ENCODE measurements at places on chromosomes 3 and 15.
A peak's percentile ranks its signal among the peaks of the same experiment; 100 is the strongest.

DNA sequence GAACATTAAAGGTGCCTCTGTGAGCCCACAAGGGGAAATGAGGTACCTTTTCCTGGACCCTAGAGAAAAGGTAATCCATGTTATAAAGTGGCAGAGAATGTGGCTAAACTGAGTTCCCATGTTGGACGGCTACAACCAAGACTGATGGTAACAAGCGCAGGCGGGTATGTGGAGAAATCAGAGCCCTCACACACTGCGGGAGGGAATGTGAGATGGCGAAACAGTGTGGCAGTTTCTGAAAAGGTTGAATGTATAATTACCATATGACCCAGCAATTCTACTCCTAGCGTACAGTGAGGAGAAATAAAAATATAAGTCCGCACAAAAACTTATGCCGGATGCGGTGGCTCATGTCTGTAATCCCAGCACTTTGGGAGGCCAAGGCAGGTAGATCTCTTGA, 24.1 kb upstream of the SHISA5 start:
- DNase-seq = no peak

DNA sequence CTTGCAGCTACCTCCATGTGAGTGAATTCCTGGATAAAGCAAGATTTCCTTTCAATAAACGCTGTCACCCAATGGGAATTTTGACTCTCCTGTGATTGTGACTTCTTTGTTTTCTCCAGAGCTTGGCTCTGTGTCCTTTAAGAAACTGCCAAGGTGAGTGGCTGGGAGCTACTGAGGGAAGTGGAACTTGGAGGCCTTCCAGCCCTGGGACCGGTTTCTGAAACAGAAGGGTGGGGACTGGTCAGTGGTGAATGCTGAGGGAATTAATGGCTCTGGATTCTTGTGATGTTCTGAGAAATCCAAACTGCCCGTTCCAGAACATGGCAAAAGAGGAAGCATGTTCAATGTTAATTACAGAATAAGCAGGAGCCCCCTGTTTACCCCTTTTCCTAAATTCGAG, 41.1 kb upstream of the MYZAP start:
- no peak for DNase-seq

DNA sequence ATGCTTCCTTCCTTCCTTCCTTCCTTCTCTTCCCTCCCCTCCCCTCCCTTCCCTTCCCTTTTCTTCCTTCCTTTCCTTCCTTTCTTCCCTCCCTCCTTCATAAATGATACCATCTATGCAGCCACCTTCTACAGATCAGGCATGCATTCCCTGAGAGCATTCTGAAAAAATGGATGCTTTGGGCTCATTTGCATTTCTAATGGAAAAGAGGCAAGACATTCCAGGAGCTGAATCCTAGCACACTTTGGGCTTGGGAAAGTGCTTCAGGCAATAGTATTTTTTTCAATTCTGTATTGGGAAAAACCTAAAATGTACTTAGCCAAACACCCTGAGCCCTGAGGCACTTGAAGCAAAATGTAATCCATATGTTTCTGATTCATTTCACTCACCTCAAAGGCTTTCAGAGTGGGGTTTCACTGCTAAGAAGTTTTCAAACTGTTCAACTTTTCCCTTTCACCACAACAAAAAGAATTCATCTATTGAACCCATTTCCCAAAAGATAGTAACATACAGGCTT, 220.1 kb upstream of the RORA start:
- DNase-seq = no peak

GRCh38 chr3:169272532-169272931, 391.0 kb downstream of the MECOM start:
- DNase-seq = no peak

- no peak for DNase-seq
Observed at GRCh38 chr3:81789691-81790090, 28.2 kb upstream of the GBE1 start.

- no peak for DNase-seq
Observed at GRCh38 chr3:69389520-69390248, 3.8 kb upstream of the FRMD4B start.

GRCh38 chr15:70974004-70974832, 81.6 kb downstream of the LRRC49 start:
- no peak for DNase-seq

DNA sequence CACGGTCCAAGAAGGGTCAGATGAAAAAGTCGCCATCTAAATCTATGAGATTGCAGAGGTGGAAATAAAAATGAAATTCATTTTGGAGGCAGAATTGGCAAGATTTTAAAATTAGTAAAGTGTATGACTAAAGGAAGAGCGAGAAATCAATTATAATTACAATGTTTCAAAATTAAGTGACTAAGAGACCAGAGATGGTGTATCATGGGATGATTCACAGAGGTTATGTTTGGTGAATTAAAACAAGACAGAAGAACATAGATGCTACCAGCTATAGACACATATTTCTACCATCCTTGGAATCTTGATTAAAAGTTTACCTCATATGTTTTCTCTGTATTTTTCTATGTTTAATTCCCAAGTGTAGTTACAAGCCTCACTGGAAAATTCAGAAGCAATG, 308.9 kb upstream of the DNAJC19 start:
- DNase-seq = no peak

GRCh38 chr15:76204109-76204845, 107.0 kb downstream of the ETFA start:
- DNase-seq = no peak

DNA sequence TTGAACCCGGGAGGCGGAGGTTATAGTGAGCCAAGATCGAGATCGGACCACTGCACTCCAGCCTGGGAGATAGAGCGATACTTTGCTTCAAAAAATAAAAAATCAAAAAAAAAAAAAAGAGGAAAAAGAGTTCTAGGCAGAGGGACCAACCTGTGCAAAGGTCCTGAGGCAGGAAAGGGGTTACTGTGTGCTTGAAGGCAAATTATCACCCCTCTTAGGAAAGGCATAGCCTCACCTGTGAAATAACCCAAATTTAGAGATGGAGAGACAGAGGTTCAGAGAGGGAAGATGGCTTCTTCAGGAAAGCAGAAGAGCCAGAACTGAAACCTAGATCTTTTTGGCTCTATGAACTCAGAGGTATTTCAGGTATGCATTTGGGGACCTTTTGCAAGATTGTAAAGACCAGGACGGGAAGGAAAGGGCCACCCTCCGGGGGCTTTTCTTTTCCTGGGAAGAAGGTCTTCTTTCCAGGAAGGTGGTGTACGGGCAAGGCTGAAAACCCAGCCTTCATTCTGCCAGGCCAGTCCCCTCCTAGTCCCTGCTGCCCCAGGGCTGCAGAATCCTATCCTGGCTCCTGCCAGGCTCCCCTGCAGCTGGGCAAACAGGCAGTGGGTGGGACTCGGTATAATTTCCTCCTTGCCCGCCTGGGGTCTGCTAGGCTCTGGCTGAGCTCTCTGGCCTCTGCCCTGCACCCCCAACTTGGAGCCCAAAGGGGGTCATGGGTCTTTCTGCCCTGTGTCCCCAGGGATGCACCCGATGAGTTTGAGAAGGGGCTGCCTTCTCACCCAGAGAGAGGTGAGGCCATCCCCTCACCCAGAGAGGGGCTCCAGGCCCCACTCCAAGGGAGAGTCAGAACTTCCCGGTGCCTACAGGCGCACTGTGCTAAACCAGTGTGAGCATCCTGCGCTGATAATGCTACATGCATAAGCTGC, 14.4 kb upstream of the CSK start:
- DNase-seq = no peak

GRCh38 chr15:48510976-48511375, 134.5 kb downstream of the FBN1 start:
- no peak for DNase-seq

DNA sequence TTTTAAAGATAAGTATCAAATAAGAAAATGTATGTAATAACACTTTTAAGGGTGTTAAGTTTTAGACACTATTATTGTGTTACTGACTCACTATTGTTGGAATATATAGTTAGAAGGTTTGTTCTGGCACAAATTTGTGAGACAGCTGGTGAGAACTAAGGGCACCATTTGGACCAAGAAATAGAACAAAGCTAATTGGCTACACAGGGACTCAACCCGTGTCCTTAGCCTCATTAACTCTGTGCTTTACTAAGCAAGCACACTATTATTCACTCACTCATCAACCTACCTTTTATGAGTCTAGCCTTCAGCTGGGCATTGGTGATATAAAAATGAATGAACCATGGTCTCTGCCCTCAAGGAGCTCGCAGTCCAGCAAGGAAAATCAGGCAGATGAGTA, 4.1 kb upstream of the UNC13C start:
- DNase-seq = no peak

DNA sequence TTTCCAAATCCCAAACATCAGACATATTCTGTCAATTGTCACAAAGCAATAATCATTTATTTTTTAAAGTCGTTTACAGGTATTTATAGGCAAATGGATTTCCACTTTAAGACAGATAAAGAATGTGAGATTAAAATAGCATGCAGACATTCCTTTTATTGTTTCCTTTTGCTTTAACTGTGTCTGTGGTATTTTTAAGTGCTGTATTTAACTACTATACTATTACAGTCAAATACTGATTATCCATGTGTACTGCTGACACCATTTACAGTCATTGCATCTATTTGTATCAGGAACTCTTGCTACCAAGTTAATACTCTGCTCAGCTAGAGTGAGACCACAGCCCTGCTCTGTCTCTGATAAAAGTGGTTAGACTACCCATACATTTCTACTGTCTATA, 12.8 kb upstream of the CEP152 start:
- DNase-seq = no peak

DNA sequence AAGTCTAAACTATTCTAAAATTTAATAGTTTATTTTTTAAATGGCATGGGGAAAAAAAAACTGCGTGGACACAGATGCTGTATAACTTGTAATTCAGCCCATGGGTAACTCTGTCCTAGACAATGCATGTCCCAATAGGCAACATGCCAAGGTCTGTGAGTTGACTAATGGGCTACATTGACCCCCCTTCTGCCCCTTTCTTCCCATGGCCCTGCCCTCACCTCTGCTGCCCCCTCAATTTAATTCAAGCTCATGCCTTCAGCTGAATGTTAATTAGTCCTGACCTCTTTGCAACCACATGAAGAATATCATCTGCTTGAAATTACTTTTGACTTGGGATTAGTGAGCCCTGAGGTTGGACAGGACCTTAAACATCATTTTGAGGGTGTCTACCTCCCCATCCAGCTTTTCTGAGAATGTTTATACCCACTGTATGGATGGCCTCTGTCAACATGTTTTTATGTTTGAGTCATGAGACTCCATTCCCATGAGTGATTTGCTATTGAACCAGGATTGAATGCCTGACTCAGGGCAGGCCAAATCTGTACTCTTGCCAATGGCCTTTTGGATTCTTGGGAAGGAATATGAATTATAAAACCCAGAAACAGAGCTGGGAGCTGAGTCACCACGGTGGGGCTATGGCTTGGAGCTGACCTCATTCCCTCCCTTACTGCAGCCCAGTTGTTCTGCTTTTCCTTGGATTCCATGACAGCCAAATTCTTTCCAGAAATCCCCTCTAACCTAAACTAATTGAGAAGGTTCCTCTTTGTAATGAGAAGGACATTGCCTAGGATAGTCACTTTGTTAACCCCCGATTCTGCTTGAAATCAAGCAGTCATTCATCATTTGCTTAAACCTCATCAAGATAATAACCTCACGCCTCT, 33.5 kb upstream of the PDE8A start:
- DNase-seq = peak; percentile 93
